ENCODE measurements at places on chromosomes 2 and 18.

GRCh38 chr2:15938803-15939555 is 1.4 kb upstream of the MYCN start:
- no peak for DNase-seq

GRCh38 chr2:21148718-21149117 is 24.9 kb downstream of the TDRD15 start:
- DNase-seq, result no peak

- no peak for DNase-seq
These were observed 114.5 kb downstream of the METTL8 start for GRCh38 chr2:171319164-171319810.

DNA sequence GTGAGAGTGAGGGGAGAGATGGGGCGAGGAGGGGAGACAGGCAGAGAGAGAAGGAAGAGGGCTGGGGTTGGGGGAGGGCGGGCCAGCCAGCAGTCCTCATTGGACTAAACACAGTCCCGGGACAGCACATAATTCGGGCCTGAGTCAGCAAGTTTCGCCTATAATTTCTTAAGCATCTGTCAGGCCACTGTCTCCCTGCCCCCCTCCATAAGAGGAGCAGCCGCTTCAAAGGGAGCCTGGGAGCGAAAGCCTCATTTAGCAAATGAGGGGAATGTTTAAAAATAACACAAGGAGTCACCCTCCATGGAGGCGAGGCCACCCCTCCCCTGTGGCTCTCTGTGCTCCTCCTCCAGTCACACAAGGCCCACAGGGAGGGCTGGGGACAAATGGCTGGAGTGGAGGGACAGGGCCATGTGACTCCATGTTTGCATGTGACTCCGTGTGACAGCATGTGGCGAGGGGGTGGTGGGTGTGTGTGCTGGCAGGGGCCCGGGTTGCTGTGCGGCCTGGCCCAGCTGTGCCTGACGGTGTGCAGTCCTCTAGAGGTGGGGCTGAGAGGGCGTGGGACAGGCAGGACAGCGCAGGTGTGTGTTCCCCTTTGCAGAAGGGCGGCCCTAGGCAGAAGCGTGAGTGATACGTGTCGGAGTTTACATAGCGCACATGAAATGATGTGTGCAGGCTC is 162.4 kb downstream of the CELF4 start:
- DNase-seq, result peak; percentile 92

DNA sequence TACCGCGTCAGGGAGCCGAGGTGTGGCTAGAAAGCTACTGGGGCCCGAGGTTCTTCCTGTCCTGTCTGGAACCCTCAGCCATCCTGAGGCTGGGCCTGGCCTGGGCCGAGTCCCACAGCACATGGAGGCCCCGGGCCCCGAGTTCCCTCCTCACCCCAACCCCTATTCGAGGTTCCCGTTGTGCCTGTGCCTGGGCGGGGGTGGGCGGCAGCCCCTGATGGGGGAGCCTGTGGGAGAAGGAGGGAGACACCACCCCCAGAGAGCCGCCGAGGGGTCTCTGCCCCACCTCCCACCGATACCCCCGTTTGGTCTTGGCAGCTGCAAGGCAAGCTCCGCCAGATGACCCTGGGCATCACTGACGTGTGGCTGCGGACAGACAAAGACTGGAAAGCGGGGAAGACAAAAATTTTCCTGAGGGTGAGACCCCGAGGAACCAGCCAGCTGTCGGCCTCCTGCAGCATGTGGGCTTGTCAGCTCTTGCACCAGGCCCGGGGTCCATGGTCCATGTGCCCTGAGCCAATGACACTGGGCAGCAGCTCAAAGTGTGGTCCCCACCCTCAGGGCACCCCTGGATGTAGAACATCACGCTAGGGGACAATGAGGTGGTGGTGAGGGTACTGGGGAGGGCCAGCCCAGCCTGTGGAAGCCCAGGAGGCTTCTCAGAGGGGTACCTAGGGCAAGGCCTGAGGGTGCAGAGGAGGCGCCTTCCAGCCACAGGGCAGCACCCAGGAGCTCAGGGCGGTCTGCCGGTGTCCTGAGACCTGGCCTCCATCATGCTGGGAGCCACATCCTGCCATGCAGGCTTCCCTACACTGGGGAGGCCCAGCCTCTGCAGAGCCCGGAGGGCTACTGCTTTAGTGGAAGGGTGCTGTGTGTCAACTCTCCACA is 52.5 kb upstream of the GPR17 start:
- DNase-seq, result no peak

DNA sequence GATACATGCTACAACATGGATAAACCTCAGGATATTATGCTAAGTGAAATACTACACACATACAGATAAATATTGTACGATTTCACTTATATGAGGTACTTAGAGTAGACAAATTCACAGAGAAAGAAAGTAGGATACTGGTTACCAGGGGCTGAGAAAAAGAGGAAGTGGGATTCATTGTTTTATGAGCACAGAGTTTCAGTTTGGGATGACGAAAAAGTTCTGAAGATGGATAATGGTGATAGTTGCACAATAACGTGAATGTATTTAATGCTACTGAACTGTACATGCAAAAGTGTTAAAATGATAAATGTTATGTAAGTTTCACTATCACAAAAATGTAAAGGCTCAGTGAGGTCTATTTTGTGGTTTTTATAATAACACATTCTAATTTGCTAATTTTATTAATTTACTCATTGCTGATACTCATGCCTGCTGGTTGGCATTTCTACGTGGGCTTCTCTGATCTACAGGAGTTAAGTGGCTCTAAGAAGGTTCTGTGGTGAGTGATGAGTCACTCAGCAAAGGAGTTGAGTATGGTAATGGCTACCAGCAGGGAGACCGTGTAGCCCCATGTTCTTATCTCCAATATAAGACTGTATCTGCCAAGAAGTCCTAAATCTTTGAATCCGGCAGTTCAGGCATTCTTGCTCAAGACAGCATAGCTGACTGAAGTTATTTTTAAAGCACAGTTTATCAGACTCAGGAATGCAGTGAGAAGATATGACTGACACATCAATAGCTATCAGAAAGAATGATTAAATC is 41.1 kb downstream of the UPP2 start:
- no peak for DNase-seq

DNA sequence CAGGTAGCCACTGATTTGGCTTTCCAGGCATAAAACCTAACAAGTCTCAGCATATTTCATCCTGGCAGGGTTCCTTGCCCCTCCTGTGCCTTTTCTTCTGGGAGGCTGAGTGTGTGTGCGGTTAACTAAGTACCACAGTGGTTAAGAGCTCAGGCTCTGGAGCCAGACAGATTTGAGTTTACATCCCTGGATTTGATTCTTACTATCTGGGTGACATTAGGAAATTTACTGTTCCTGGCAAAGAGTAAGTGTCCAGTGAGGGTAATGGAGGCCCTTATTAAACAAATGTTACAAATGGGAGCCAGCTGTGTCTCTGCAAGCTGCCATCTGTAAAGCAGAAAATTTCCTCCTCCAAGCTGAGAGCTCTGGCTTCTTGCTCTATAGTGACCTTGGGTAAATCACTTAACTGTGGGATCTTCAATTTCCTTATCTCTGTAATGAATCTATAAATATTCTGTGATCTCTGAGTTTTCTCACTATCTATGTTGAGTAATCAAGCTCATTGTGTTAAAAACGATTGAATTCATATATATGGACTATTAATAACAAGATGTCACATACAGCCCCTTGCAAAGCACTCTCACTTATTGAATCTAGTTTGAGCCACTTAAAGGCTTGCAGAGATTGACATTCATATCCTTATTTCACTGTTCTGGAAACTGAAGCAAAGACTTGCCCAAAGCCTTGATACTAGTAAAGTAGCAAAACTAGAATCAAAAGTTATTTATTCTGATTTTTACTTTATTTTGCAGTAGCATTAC is 6.5 kb upstream of the COBLL1 start:
- DNase-seq, result peak; percentile 38

DNA sequence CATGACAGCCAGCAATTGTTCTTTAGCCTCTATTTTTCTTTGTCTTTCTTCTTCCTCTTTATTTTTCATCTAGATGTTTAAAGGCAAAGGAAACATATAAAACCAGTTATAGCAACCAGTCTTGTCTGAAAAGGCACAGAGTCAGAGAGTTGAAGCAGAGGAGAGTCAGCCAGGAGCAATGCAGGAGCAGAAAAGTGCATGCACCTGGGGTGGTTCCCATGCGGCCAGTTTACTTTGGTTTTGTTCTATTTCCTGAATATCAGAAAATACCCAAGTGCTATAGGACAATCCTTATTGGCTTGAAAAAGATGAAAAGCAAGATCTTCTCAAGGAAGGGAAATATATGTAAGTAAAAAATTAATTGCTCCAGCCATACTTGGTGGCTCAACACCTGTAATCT is 44.9 kb downstream of the CFAP210 start:
- DNase-seq, result no peak

- DNase-seq, result no peak
These were observed 199.9 kb downstream of the PMAIP1 start for GRCh38 chr18:60099709-60100108.

DNA sequence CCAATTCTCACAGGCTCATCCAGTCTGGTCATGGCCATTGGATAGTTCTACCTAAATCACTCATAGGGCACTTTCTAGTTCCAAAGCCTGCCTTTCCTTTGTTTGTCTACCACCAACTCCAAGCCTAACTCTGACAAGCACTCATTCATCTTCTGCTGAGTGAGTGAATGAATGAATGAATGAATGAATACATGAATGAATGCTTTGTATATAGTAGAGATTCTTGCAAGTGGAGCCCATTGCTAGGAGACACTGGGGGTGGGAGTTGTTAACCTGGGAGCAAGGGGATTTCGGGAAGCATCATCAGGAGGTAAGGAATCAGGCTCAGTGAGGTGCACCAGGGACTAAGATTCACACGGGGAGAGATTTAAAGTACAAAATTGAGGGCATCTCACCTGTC is 3.3 kb upstream of the MOCOS start:
- DNase-seq, result no peak

GRCh38 chr2:235616885-235617284 is 123.0 kb downstream of the AGAP1 start:
- no peak for DNase-seq

DNA sequence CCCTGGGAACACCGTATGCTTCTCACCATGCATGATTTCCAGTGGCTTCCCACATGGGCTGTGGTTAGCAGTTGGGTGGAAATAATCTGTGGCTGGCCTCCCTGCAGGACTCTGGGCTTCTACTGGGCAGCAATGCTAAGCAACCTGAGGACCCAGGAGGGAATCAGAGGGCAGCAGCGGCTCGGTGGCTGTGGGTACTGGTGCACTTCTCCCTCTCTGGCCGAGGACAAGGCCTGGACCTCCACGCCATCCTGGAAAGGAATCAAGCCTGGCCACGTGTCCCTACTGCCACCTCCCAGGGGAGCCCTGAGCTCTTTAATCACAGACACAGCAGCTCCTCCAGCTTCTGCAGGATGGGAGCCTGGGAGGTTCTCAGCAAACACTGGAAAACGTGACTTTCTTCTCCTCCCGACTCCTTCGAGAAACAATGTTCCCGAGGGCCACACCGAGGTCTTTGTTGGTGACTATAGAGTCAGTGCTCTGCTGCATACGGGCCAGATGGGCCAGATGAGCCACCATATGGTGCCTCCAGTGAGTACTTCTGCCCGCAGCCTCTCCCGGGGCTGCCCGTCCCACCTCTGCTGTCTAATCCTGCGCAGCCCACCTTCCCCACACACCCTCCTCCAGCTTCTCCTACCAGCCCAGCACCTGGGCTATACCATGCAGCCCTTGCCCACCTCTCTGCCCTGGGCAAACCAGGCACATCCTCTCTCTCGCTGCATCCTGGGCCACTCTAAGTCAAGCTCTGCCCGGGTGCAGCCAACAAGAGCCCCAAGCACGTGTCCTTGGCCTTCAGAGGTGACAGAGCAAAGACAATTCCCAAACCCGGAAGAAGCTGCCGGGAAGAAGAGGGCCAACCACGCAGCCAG is 42.8 kb upstream of the OTOS start:
- no peak for DNase-seq

- DNase-seq, result no peak
These were observed 37.4 kb upstream of the THUMPD2 start for GRCh38 chr2:39816428-39816827.

GRCh38 chr2:234686088-234686890 is 189.4 kb upstream of the ARL4C start:
- DNase-seq, result peak; percentile 29

DNA sequence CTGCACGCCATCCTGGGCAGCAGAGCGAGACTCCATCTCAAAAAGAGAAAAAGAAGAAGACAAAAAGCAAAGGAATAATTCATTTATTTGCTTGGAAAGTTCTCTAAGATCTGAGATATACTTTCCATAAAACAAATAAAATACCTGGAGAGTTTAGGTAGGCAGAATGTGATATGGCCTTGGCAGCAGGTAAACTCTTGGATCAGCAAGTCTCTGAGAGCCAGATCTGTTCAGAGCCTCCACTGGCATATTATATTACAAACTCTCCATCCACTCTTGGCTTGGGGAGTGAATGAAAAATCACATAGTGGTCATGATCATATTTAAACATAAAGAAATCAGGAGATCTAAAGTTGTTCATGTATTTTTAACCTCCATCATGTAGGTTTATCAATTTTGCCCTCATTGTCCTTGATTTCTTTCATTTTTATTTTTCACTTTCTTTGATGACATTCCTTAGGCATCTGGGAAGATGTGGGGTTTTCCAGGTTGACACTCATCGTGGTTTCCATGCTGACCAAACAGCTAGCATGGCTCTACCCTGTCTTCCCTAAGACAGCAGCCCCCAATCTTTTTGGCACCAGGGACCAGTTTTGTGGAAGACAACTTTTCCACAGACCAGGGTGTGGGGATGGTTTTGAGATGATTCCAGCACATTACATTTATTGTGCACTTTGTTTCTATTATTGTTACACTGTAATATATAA is 10.2 kb downstream of the LRRFIP1 start:
- no peak for DNase-seq

DNA sequence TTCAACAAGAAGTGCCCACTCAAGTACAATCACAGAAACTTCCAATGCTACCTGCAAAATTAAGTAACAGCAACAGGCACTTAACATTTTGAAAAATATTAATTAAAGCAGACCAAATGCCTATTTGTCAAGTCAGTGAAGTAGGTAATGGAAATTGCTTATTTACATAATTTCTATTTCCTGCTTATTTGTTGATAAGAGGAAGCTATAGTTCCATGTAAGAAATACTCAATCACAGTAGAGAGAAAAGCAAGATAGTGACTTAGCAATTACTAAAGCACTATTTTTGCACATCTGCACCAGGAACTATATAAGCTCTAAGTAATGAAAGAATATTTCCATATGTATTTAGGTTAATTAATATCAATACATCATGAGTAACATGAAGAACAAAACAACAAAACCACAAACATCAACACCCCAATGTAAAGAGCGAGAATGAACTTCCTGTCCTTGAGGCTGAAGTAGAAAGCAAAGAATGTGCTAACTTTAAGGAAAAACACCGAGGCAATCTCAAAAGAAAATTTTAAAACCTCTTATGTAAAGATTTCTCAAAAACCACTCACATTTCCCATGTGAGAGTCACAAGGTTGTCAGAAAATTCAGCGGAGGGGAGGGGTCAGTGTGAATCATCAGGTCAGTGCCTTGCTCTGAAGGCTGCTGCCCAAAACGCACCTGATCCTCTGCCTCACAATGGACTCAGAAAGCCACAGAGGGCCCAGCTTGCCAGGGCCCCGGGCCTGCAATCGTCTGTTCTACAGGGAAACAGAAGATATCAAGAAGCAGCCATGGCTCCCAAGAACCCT is 12.5 kb downstream of the NPC1 start:
- peak; percentile 28 for DNase-seq

GRCh38 chr2:159199236-159199635 is 87.3 kb downstream of the WDSUB1 start:
- DNase-seq, result no peak

- DNase-seq, result no peak
These were observed 60.7 kb downstream of the CCDC85A start for GRCh38 chr2:56244506-56244905.
